GM23248 (cell line): ENCODE measurements at places on chromosomes 12 and 14. TPM values are rescaled to one million over a fixed set of nuclear protein-coding genes. Genes with fewer than 3 reads are reported as not detected.
A peak's percentile ranks its signal among the peaks of the same experiment; 100 is the strongest.

Gene SLC16A7
- polyA plus RNA-seq, result 14.0 and 15.7 TPM in 2 replicates

Gene FOS
- 107 and 110 TPM in 2 replicates for polyA plus RNA-seq

Gene JPH4
- 0.05 TPM in 1 of 2 replicates, not detected in the other for polyA plus RNA-seq

Gene CD163L1
- polyA plus RNA-seq, result 1.9 and 2.5 TPM in 2 replicates

Gene BRMS1L
- 9.5 and 9.9 TPM in 2 replicates for polyA plus RNA-seq

Gene PLEK2
- 11.4 and 11.5 TPM in 2 replicates for polyA plus RNA-seq

Gene B4GALNT1
- polyA plus RNA-seq, result 4.7 and 5.4 TPM in 2 replicates

- no peak overlapping the region for H3K4me3 ChIP-seq
- H3K36me3 ChIP-seq, result peaks cover 78% of the 10 kb centered on the region
- no peak overlapping the region for H3K27ac ChIP-seq
- DNase-seq, result no peak
- no peaks in the 10 kb centered on the region for H3K27me3 ChIP-seq
Measured at GRCh38 chr12:862303-862911, 87.1 kb downstream of the RAD52 start.

- H3K36me3 ChIP-seq, result no peaks in the 10 kb centered on the region
- H3K27ac ChIP-seq, result no peak overlapping the region
- H3K4me1 ChIP-seq, result no peaks in the 10 kb centered on the region
Measured at GRCh38 chr12:30824311-30824710, 69.6 kb upstream of the CAPRIN2 start.

GRCh38 chr12:45304514-45305178 lies 88.8 kb downstream of the ANO6 start:
- H3K4me1 ChIP-seq, result peaks cover 12% of the 10 kb centered on the region
- H3K27ac ChIP-seq, result no peak overlapping the region
- no peak overlapping the region for H3K4me3 ChIP-seq

DNA sequence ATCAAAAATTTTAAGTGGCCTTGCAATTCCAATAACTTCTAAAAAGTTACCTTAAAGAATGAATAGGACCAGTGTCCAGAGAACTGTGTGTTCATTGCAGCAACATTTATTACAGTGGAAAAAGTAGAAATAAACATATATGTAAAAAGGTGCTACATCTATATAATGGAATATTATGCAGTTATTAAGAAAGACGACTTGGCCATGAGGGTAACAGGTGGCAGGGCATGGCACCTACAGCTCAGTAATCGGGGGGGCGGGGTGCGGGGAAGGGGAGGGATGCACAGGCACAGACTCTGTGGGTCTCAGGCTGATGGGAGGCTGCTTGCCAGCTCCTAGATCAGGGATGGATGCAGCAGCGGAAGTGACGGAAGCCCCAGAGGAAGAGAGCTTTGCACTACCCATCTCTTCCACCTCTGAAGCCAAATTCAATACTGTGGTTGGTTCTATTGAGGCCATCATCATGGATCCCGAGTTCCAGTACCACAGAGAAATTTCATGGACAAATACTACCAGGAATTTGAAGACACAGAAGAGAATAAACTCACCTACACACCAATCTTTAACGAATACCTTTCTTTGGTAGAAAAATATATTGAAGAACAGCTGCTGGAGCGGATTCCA lies 14.0 kb downstream of the KRT76 start:
- H3K27ac ChIP-seq, result no peak overlapping the region
- H3K4me3 ChIP-seq, result no peak overlapping the region
- DNase-seq, result no peak
- peaks cover 31% of the 10 kb centered on the region for H3K27me3 ChIP-seq

DNA sequence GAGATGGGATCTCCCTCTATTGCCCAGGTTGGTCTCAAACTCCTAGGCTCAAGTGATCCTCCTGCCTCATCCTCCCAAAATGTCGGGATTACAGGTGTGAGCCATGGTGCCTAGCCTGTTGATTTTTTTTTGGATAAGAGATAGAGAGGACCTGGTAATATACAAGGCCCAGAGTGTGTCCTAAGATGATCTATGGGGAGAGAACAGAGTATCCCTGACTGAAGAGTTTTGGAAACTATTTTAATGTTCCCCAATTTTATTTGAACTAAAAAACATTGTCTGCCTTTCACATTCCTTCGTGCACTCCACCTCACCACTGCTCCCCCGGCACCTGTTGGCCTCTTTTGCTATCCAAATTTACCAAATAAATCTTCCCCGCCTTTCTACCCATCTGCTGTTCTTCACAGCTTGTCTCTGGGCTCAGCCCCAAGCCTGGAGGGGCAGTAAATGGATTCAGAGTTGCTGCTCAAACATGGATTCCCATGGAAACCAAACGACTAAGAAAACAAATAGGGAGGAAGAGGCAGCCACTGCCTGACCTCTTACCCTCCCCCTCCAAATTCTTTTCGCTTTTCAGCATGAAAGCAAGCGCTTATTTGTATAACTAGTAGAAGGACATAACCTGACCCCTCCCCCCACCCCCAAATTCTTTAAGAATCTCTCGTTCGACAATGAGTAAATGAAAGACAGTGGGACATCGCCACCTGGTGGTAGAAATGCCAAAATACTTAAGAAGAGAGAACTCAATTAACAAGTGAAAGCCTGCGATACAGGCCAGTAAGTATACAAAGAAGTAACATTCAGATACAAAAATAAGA lies 22.6 kb downstream of the OR10G3 start:
- H3K27me3 ChIP-seq, result no peaks in the 10 kb centered on the region
- H3K4me1 ChIP-seq, result no peaks in the 10 kb centered on the region
- peak; percentile 80 for DNase-seq
- no peaks in the 10 kb centered on the region for H3K36me3 ChIP-seq

GRCh38 chr12:89901906-89902642 lies 193.4 kb upstream of the ATP2B1 start:
- no peaks in the 10 kb centered on the region for H3K4me1 ChIP-seq
- H3K27me3 ChIP-seq, result no peaks in the 10 kb centered on the region
- H3K36me3 ChIP-seq, result no peaks in the 10 kb centered on the region
- no peak overlapping the region for H3K27ac ChIP-seq
- no peak for DNase-seq

DNA sequence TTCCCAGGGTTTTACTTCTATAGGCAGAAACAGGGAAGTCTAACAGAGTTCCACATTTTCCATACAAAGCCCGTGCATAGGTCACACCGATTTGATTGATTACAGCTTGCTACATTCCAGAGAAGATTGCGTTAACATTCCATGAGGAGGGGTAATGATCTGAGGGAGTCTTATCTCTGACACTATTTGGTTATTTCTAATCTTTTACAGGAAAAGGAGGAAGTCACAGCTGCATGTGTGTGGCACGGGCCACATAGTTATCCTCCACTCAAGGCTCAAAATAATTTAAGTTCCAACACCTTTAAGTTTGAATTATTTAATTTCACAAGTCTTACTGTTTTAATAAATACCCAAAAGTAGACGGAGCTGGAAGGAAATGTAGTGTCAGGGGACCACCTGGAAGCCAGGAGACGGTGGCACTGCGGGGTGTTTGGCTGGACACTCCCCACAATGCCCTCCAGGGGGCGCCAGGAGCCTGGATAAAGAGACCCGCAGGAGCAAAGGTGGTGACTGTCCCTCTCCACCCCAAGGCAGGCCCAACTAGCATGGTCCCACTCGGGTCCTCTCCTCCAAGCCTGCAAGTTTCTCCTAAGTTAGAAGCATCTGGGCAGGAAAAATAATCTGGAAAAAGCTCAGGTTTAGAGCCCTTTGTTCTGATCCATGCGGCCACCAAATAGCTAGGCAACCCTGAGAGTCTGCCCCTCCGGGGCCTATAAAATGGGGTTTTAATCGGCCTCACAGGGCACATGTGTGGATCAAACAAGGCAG lies 20.2 kb downstream of the KRT8 start:
- no peak overlapping the region for H3K27ac ChIP-seq
- no peaks in the 10 kb centered on the region for H3K36me3 ChIP-seq
- H3K27me3 ChIP-seq, result no peaks in the 10 kb centered on the region

DNA sequence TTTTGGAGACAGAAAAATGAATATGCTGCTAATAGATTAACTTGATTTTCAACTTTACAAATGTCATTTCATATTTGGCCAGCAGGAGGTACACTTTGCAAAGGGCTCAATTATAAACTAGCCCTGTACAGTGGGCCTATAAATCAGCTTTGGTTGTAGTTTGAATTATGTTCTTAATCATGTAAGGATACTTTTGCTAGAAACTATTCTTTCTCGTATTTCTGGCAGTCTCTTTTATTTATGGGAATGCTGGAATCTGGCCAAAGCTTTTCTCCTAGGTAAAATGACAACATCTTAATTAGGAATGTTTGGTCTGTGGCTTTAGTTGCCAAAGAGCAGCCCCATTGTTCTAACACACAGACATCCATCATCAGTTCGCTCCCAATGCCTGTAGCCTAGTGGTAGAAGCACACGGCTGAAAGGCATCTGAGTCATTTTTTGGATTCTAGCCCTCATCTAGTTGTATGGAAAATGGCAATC lies 1322.3 kb upstream of the SEL1L start:
- H3K4me3 ChIP-seq, result no peak overlapping the region
- no peak overlapping the region for H3K27ac ChIP-seq
- no peaks in the 10 kb centered on the region for H3K27me3 ChIP-seq
- peak; percentile 13 for DNase-seq
- H3K4me1 ChIP-seq, result no peaks in the 10 kb centered on the region

- no peak overlapping the region for H3K27ac ChIP-seq
- H3K4me3 ChIP-seq, result no peak overlapping the region
- H3K27me3 ChIP-seq, result no peaks in the 10 kb centered on the region
- H3K36me3 ChIP-seq, result no peaks in the 10 kb centered on the region
Measured at GRCh38 chr12:10562306-10562933, 51.0 kb downstream of the MAGOHB start.

- no peak for DNase-seq
- no peak overlapping the region for H3K4me3 ChIP-seq
- no peak overlapping the region for H3K27ac ChIP-seq
- no peaks in the 10 kb centered on the region for H3K27me3 ChIP-seq
Measured at GRCh38 chr12:123441523-123442164, 5.2 kb upstream of the RILPL2 start.

DNA sequence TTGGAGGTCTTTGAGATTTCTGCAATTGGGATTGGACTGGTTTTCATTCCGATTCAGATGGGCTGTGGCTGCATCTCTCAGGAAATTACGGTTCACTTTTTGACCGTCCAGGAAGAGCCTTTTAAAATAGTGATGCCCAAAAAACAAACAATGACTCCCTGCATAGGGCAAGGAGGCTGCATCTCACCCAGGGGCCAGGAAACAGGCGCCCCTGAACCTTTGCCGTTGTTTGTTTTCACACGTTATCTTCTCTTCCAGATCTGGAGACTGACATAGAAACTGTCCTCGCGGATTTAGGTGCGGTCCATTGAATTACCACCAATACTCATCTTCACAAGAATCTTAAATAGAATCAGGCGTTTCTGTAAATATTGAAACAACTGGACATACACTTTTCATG lies 66.0 kb downstream of the FLRT2 start:
- H3K4me3 ChIP-seq, result no peak overlapping the region
- no peak overlapping the region for H3K27ac ChIP-seq
- H3K4me1 ChIP-seq, result peaks cover 19% of the 10 kb centered on the region
- DNase-seq, result no peak

GRCh38 chr12:121600702-121601336 lies 20.0 kb upstream of the KDM2B start:
- H3K36me3 ChIP-seq, result no peaks in the 10 kb centered on the region
- no peak overlapping the region for H3K27ac ChIP-seq
- no peak overlapping the region for H3K4me3 ChIP-seq

- H3K27me3 ChIP-seq, result peaks cover 18% of the 10 kb centered on the region
- no peaks in the 10 kb centered on the region for H3K4me1 ChIP-seq
- peak; percentile 43 for DNase-seq
Measured at GRCh38 chr12:94516985-94517384, 57.3 kb upstream of the CEP83 start.

DNA sequence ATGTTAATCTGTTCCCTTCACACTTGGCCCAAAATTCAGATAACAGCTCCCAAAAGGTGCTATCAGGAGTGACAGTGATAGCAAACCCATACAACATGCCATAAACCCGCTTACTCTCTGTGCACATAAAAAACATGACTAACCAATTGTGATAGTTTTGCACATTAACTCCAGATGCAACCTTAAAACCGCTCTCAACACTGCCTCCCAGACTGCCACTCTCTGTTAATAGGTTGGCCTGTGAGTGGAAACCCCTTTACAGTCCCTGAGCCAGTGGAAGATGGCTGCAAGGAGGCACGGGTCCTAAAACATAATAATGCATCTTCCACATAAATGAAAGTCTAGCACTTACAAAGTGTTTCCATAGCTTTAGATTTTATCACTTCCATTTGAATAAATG lies 12.0 kb upstream of the TMTC1 start:
- H3K36me3 ChIP-seq, result no peaks in the 10 kb centered on the region
- no peak overlapping the region for H3K4me3 ChIP-seq
- DNase-seq, result no peak
- H3K27me3 ChIP-seq, result peaks cover 36% of the 10 kb centered on the region
- peaks cover 13% of the 10 kb centered on the region for H3K4me1 ChIP-seq

- no peaks in the 10 kb centered on the region for H3K36me3 ChIP-seq
- no peak overlapping the region for H3K4me3 ChIP-seq
- no peaks in the 10 kb centered on the region for H3K4me1 ChIP-seq
Measured at GRCh38 chr12:130136509-130137039, 25.7 kb upstream of the FZD10 start.

DNA sequence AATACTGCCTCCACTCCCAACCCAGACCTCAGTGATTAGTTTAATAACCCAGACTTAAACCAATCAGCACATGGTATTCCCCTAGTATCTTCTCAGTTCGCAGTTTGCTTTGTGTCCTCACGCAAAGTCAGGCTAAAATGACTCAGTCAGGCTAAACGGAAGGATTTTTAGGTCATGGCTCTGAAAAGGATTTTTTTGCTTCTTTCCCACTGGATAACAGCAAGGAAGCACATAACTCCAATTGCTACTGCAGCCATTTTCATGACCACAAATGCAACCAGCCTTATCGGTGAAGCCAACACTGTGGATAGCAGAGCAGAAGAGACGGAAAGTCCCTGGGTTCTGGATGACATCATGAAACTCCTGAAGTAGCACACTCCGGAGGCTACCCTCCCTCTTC lies 67.7 kb downstream of the ZC3H14 start:
- no peak overlapping the region for H3K27ac ChIP-seq

GRCh38 chr12:47602949-47603558 lies 102.8 kb downstream of the RPAP3 start:
- no peaks in the 10 kb centered on the region; the same call in 1 of the 2 replicates for H3K4me1 ChIP-seq
- 0 out of 2 replicates have a peak, but pooled peaks cover 3% of the 10 kb centered on the region for H3K36me3 ChIP-seq
- H3K27me3 ChIP-seq, result no peaks in the 10 kb centered on the region
- no peak overlapping the region for H3K27ac ChIP-seq
- H3K4me3 ChIP-seq, result no peak overlapping the region
- DNase-seq, result no peak

DNA sequence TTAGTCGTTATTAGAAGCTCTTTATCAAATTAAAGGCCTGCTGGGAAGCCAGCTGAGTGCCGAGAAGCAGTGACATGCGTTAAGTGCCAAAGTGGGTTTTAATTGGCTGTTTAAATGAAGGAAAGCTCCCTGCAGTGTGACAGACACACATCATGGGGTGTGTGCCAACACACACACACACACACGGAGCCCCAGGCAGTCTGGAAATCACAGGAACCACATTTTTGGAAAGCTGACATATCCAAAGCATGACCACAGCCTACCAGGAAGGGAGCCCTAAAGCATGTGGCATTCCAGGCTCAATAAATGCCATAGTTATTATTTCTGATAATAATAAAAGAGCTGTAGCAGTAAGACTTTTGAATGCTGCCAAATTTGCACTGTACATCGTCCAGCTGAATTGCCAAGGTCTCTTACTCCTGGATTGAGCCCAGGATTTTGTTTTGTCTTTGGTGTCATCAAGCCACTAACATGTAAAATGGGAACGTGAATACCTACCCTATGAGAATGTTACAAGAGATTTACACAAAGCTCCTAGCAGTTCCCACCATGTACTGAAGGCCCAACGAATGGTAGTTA lies 135.1 kb downstream of the TMEM30B start:
- peaks cover 32% of the 10 kb centered on the region for H3K4me1 ChIP-seq
- no peaks in the 10 kb centered on the region for H3K27me3 ChIP-seq
- no peaks in the 10 kb centered on the region for H3K36me3 ChIP-seq
- peak; percentile 82 for DNase-seq
- peak overlapping the region; percentile 11 for H3K4me3 ChIP-seq
- H3K27ac ChIP-seq, result peak overlapping the region; percentile 91
